Adipose tissue (tissue), 3 donors: ENCODE measurements at places on chromosomes 12 and 14. TPM values are rescaled to one million over a fixed set of nuclear protein-coding genes. Genes with fewer than 3 reads are reported as not detected.

Gene KRT74
- polyA plus RNA-seq = not detected

Gene ANHX
- not detected for polyA plus RNA-seq

Gene EEA1
- polyA plus RNA-seq = 5.1 TPM

Gene GPR132
- 0.37 TPM for polyA plus RNA-seq

Gene GPX2
- 3.3 TPM for polyA plus RNA-seq

Gene REM2
- not detected for polyA plus RNA-seq

Gene SLC17A8
- polyA plus RNA-seq = not detected

Gene LRRK2
- polyA plus RNA-seq = 10.0 TPM

Gene ADAM21
- 0.03 TPM for polyA plus RNA-seq

Gene NTN4
- polyA plus RNA-seq = 10.2 TPM

Gene KRT77
- 0.01 TPM for polyA plus RNA-seq

Gene COCH
- 3.3 TPM for polyA plus RNA-seq

Gene LRIG3
- 14.7 TPM for polyA plus RNA-seq

Gene CEP128
- polyA plus RNA-seq = 1.9 TPM

Gene GUCY2C
- not detected for polyA plus RNA-seq

Gene IRAK4
- 12.4 TPM for polyA plus RNA-seq

Gene HOXC10
- not detected for polyA plus RNA-seq

Gene C12orf50
- not detected for polyA plus RNA-seq

Gene APOLD1
- 71.1 TPM for polyA plus RNA-seq

Gene SLC6A15
- polyA plus RNA-seq = not detected

Gene EPS8
- 56.7 TPM for polyA plus RNA-seq

Gene LBHD2
- 1.2 TPM for polyA plus RNA-seq

Gene CLEC9A
- not detected for polyA plus RNA-seq

Gene SENP1
- 4.4 TPM for polyA plus RNA-seq

Gene SLC16A7
- 6.1 TPM for polyA plus RNA-seq

Gene NAV3
- polyA plus RNA-seq = 0.31 TPM

Gene MYF6
- 0.07 TPM for polyA plus RNA-seq

Gene SLIRP
- polyA plus RNA-seq = 125 TPM

Gene ATN1
- polyA plus RNA-seq = 38.1 TPM

Gene CAPZA3
- polyA plus RNA-seq = not detected

Gene TAS2R42
- polyA plus RNA-seq = not detected

Gene SSTR1
- polyA plus RNA-seq = 1.0 TPM

Gene RERGL
- polyA plus RNA-seq = 6.2 TPM

Gene TAS2R7
- not detected for polyA plus RNA-seq

Gene LGMN
- 115 TPM for polyA plus RNA-seq

Gene RPGRIP1
- 0.15 TPM for polyA plus RNA-seq

Gene RNASE3
- 1.4 TPM for polyA plus RNA-seq

Gene ACVRL1
- polyA plus RNA-seq = 61.5 TPM

Gene RAB15
- 1.8 TPM for polyA plus RNA-seq

Gene SRGAP1
- polyA plus RNA-seq = 1.8 TPM

Gene ADAM20
- not detected for polyA plus RNA-seq

Gene LARP4
- polyA plus RNA-seq = 10.5 TPM
